ENCODE measurements at places on chromosomes 6 and 20. TPM values are rescaled to one million over a fixed set of nuclear protein-coding genes. Genes with fewer than 3 reads are reported as not detected.

- no peaks in the 10 kb centered on the region for H3K27me3 ChIP-seq
- peaks cover 4% of the 10 kb centered on the region for H3K4me1 ChIP-seq
- no peak overlapping the region for H3K4me3 ChIP-seq
- DNase-seq, result peak; percentile 59
Measured at GRCh38 chr20:52083627-52084232, 107.8 kb downstream of the ZFP64 start.

DNA sequence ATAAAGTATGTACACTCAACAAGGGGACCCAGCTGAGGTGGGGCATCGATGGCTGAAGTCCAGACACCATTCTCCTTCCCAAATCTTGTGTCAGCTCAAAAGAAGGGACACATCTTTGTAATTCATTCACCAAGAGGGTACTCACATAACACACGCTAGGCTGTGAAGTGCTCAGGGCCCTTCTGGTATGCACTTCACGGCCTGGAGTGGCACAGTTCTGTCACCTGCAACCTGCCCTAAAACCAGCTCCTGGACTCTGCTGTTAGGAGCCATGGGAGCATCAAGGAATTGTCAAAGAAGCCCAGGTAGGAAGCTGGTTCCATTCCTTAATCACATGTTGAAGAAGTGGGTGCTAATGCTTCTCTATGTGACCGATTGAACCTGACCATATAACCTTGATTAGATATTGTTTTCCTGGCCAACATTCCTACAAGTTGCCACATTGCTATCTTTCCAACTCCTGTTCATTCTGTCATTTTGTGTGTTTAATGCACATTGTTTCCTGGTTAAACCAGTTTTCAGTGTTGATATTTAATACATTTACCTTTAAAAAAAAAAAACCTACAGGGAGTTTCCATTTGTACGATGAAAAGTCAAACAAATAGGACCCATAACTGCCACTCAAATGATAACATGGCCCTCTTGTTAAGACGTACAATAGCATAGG is 127.3 kb downstream of the TNFRSF21 start:
- no peaks in the 10 kb centered on the region for H3K4me1 ChIP-seq
- H3K4me3 ChIP-seq, result no peak overlapping the region
- H3K36me3 ChIP-seq, result no peaks in the 10 kb centered on the region
- no peak overlapping the region for H3K27ac ChIP-seq

DSTN gene
- 94.3 TPM for total RNA-seq

ZBTB12 gene
- 2.0 TPM for total RNA-seq

SYCP2 gene
- 3.1 TPM for total RNA-seq
